ENCODE measurements at places on chromosomes 1 and 21.

DNA sequence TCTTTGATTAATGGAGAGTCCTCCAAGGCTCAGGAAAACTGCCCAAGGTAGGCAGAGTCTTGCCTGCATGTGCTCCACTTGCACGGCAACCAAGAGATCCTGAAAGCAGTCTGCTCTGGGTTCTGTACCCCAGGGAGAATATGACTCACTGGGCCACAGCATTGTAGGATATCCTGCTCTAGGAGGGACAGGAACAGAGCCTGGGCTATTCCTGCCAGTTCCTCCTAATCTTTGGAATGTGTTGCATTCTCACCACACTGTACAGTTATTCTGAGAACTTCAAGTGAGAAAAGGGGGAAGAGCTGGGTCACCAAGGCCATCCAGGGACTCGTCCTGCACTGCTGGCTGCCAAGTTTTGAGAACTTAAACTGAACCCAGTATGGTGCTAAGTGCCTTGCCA lies 278.5 kb downstream of the MATN1 start:
- no peak for DNase-seq

GRCh38 chr1:154733621-154734020 lies 125.6 kb upstream of the ADAR start:
- DNase-seq, result no peak

DNA sequence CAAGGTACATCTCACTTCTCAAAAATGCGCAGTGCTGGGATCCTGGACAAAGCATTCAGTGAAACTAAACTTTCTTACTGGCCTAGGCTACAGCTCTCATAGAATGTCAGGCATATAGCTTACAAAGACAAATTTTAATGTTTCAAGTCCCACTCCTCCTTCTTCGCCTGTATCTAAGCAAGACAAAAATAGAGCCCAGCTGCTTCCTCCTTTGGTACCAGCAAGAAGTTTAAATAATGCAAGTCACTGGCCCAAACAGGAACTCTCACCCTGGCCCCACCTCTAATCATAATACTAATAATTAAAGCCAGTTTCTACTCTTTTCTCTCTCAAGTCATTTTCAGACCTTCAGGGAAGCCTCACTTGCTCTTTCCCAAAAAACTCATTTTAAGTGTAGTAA lies 1267.9 kb downstream of the MRPL39 start:
- DNase-seq, result no peak

GRCh38 chr1:92210701-92211100 lies 7.0 kb upstream of the C1orf146 start:
- no peak for DNase-seq

- DNase-seq, result no peak
Measured at GRCh38 chr21:38039841-38040240, 123.6 kb upstream of the KCNJ6 start.

DNA sequence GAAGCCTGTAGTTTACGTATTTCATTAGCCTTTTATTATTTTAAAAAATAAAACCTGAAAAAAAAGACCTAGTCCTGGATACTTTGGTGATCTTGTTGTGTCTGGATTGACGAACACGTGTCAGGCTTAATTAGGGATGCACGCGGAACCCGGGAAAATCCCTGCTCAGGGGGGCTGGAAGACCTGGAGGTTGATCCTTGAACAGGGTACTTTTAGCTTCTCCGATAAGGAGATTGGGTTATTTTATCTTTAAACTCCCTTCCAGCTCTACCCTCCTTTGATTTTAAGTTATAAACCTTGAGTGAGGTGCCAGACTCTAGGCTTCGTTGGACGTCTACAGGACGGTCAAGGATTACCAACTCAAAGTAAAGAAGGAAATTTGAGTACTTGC lies 552 bp upstream of the ZNF691 start:
- DNase-seq, result no peak

Measured in germinal center (tissue), 1 donor.